GM19239 (cell line): ENCODE measurements at places on chromosomes 4 and X.

- DNase-seq, result no peak
Observed at GRCh38 chr4:96486563-96486962, 646.7 kb downstream of the PDHA2 start.

DNA sequence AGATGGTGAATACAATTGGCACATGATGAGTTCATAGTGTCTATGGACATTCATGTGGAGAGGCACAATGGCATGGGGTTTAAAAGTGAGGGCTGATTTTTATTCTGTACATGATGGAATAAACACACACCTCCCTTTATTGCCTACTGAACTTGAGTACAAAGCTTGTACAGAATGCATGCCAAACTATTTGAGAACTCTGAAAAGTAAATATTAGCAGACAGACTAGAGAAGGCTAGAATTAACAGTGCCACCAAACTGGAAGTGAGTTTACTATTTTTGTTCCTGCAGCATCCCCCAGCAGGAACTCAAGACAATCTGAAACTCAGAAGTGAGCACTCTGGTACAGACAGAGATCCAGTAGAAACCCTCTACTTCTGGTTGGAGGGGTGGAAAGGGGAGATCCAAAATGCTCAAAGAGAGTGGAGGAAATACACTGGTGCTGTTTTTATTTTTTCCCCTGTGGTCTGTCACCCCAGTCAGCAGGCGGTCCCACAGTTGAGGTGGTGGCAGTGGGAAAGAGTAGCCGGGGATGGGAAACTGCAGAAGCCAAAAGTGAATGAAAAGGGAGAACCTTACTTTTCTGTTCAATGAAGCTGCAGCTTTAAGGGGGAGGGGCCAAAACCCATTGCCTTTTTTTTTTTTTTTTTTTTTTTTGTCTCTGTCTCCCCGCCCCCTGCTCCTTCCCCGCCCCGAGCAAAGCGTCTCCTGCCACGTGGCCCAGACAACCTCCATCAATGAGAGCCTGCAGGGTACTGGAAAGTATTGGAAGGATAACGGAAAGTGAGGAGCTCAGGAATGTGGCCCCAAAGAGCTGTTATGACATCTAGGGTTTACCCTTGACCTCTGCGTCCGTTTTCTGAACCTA is 20.5 kb downstream of the AKAP4 start:
- no peak for DNase-seq

GRCh38 chrX:135384161-135384836 is 37.4 kb upstream of the SMIM10L2A start:
- no peak for DNase-seq

DNA sequence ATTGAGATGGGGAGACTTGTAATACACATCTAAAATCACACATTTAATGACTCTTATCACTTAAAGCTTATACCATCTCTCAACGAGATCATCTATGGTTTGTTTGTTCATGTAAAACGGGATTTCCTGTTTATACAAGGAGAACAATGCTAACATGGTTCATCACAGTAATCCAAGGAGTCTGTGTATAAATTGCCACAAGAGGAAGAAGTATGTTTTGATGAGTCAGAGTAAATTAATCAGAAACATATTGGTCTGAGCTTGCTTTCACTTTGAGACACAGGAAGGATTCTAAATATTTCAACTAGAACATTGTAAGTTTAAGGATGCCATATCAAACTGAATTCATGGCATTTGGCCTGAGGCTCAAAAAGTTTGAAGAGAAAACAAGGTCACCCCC is 594.1 kb downstream of the GLUD2 start:
- DNase-seq, result no peak

- DNase-seq, result no peak
Observed at GRCh38 chr4:15148199-15148598, 145.9 kb downstream of the CPEB2 start.

- DNase-seq, result no peak
Observed at GRCh38 chrX:129738466-129739308, at the start of gene XPNPEP2. Gene XPNPEP2 (plus strand): TSS chrX:129738979. CDS start chrX:129739214, 235 bp downstream.

- no peak for DNase-seq
Observed at GRCh38 chr4:76233967-76234678, 17.4 kb upstream of the FAM47E start.

- DNase-seq, result no peak
Observed at GRCh38 chr4:48300004-48300403, 30.4 kb upstream of the TEC start.

GRCh38 chrX:153766098-153766817 is 2.2 kb downstream of the PLXNB3 start:
- DNase-seq, result no peak

DNA sequence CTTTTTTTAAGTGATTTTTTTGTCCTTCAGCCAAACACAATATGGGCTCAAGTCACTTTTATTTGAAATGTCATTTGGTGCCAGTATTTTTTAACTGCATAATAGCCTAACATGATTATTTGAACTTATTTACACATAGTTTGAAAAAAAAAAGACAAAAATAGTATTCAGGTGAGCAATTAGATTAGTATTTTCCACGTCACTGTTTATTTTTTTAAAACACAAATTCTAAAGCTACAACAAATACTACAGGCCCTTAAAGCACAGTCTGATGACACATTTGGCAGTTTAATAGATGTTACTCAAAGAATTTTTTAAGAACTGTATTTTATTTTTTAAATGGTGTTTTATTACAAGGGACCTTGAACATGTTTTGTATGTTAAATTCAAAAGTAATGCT is 62.1 kb downstream of the EDNRA start:
- DNase-seq, result no peak

- no peak for DNase-seq
Observed at GRCh38 chrX:52594658-52595057, 60.0 kb downstream of the SSX7 start.

GRCh38 chr4:71616168-71616811 is 167.6 kb downstream of the GC start:
- no peak for DNase-seq

- DNase-seq, result no peak
Observed at GRCh38 chrX:66050140-66050569, 10.3 kb upstream of the VSIG4 start.

- no peak for DNase-seq
Observed at GRCh38 chr4:129282293-129282692, 186.3 kb downstream of the C4orf33 start.

DNA sequence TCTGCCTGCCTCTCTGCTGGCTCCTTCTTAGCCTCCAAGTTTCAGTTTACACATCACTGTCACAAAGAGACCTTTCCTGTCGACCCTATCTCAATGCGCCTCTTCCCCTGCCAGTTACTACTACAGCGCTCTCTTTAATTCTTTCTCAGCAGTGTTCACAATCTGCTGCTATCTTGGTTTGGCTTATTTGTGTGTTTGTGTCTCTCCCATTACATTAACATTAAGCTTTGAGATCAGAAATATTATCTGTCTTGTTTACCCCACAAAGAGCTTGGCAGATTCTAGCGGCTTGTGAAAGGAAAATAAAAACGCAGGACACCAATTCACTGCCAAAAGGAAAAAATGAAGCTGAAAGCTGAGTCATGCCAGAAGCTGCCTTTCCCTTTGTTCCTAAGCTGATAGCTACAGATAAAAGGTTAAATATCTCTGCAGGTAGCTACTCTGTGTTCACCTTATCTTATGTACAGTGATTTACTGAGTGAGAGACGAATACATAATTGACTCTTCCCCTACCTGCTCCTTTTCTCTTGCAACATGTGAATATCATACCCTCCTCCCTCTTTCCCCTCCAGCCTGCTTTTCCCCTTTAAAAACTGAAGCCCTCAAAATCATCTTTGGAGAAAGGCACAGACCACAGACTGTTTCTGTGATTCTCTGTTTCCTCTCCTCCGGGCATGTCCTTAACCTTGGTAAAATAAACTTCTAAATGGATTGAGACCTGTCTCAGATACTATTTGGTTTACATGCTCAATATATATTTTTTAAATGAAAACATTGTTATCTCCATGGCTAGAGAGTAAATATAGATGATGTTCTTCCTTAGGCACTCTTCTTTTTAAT is 19.3 kb upstream of the SLC9A7 start:
- DNase-seq, result no peak

DNA sequence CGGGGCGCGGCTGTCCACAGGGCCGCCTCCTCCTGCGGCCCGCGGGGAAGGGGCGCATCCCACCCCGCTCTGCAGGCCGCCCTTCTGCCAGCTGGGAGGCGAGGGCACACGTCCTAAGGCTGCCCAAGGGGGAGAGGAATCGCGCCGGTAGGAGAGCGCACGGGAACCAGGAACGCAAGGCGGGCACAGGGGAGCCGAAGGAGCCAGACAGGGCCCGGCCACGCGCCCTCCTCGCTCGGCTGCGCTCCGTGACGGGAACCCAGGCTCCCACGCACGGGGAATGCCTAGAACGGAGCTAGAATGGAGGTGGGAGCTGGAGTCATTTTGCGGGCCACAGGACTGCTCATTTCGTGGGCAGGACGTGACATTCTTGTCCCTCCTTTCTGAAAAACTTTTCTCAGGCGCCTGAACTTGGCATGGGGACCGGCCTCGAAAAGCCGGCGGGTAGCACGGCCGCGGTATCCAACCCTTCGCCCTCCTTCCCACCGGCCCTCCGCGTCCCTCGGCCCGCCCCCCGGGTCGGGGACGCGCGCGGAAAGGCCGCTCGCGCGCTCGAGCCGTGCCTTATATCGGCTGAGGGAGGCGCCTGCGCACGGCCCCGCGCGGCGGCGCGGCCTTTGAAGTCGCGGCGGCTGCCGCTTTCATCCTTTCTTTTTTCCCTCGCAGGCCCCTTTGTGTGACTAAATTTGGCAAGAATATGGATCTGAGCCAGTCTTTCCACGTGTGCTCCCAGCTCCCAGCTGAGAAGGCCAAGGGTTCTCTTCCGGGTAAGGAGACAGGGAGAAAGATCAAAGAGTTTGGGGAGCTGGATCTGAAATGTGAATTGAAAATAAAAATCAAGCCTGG is 4.2 kb upstream of the LEF1 start:
- DNase-seq, result no peak

GRCh38 chr4:107825072-107825824 is 516 bp downstream of the SGMS2 start:
- DNase-seq, result peak; percentile 26

DNA sequence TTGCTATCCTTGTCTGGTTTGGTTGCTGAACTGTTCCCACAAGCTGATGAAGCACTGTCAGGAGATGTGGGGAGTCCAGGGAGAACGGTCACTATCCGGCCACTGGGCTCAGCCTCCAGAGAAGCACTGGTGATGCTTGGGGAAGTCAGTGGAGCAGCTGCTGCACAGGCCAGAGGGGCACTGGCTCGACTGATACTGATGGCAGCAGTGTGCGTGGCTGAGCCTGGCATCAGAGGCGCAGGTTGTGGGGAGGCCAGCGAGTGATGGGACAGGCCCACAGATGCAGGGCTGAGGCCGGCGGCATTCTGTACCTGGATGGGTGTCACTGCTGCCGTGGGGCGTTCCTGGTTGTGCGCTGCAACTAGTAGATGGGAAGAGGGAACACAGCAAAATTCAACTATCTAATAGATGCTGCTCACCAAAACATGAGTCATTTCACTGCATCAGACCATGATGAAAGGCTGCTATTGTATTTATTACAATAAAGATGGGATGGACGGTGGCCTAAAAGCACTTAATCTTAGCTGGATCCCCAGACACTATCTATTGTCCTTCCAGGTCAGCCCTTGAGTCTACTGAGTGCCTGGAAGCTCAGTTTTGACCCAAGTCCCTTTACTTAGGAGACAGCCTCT is 106.3 kb upstream of the CBR4 start:
- no peak for DNase-seq

DNA sequence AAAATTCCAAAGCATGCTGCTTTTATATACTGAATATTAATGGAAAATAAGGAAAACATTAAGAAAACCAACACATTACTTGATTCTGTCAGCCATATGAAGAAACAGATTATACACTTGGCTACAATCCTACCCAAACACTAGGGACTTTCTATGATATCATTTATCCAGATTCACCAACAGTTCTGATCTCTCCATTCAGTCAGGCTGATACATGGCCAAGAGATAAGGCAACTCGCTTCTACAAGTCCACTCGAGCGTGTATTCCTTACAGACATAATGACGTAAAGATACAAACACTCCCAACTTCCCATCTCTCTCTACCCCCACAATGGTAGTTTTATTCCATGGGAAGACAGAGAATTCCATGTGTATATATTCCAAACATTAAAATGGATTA is 44.5 kb downstream of the NEK1 start:
- DNase-seq, result no peak

DNA sequence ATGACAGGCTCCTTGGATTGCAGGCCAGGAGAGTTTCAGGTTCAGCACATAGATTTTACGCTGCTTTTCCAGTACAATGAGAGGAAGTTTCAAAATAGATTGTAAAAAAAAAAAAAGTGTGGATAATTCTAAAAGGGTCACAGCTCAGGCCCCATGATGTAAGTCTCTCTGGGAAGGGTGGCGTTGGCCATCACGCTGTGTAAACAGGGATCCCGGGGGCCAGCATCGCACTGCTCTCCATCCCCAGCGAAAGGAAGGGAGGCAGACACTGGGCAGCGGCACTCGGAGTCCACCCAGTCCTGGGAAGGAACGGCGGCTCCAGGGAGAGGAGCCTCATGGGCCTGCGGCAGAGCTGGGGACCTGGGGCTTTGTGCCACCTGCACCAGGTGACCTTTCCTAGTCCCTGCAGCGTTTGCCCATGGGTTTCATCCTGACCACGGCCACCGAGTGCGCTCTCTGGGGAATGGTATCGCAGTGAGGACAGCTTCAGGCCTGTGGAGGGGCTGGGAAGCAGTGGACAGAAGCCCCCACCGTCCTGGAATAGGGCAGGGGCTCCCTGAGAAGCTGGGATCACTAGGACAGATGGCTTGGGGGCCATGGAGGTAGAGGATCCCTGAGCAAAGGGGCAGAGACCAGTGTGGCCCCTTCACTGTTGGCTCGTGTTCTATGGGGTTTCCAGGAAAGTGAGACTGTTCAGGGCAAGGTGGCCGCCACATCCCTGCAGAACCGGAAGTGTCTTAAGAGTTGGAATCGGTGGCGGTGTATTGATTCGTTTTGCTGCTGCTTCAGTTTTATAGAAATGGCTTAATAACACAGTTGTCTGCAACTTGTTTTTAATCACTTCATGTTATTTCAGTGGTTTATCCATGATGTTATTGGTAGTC is 38.9 kb downstream of the RGS12 start:
- DNase-seq, result no peak
